Pancreas (tissue), 10 donors: ENCODE measurements at places on chromosomes 13 and 19.
A peak's percentile ranks its signal among the peaks of the same experiment; 100 is the strongest.

GRCh38 chr19:2195361-2195760 lies 31.6 kb downstream of the DOT1L start:
- DNase-seq, result no peak

GRCh38 chr13:110648848-110649421 lies 33.6 kb downstream of the NAXD start:
- no peak for DNase-seq

DNA sequence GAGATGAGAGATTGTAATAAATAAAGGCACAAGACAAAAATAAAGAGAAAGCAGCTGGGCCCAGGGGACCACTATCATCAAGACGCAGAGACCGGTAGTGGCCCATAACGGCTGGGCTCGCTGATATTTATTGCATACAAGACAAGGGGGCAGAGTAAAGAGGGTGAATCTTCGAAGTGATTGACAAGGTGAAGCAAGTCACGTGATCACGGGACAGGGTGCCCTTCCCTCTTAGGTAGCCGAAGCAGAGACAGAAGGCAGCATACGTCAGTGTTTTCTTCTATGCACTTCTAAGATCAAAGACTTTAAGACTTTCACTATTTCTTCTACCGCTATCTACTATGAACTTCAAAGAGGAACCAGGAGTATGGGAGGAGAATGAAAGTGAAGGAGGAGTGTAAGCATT lies 4.6 kb upstream of the PRKCG start:
- no peak for DNase-seq

DNA sequence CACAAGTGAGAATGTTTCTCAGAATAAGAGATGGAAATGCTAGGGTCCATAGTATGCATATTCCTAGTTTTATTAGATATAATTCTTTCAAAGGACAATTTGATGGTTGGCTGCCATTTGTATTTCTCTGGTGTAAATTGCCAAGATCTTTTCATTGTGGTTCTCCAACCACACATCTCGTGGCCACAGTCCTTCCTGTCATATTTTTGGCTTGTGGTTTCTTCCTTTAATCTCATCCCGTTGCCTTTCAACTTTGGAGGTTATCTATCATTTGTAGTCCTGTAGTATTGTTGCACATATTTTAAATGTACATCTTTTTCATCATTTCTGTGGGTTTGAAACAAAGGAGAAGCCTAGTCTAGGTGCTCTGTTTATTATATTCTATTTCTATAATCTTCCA lies 61.2 kb downstream of the WASF3 start:
- no peak for DNase-seq

DNA sequence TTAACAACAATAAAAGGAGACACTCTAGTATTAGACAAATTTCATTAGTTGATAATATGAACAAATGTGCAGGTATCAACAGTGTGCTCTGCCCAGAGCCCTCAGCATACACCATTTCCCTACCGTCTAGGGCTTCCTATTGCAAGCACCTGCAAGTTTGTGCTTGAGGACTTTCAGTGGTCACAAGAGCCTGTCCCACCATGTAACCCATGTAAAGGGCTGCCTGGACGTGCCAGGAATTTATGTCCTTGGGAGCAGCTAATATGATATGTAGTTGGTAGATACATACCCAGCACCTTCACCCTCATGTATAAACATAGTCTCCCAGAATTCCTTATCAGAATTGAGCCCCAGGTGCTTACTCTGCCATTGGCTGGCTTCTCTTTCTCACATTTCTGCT lies 128.0 kb downstream of the UFM1 start:
- no peak for DNase-seq

DNA sequence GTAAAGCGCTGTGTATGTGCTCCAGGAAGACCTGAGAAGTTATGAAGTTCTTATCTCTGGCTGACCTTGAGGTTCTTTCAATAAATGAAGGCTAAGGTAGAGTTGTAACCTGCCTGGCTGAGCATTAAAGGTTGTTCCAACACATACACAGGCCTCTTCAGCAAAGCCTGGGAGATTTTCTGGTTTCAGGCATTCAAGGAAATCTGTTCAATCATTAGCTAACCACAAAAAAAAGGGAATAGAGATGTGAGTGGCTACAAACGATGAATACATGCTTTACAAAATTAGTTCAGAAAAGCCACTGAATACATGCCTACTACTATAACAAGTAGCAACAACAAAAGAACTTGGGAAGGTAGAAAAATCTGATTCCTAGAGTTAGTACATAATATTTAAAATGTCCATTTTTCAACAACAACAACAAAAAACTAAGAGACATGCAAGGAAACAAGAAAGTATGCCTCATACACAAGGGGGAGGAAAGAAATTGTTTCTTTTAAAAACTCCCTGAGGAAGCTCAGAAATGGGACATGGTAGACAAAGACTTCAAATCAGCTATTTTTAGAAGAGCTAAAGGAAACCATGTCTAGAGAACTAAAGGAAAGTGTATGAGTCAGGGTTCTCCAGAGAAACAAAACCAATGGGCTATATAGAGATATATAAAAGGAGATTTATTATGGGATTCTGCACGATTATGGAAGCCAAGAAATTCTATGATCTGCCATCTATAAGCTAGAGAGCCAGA lies 191.5 kb upstream of the IPO5 start:
- DNase-seq, result no peak

GRCh38 chr13:96002322-96003131 lies 50.7 kb downstream of the UGGT2 start:
- DNase-seq, result no peak

DNA sequence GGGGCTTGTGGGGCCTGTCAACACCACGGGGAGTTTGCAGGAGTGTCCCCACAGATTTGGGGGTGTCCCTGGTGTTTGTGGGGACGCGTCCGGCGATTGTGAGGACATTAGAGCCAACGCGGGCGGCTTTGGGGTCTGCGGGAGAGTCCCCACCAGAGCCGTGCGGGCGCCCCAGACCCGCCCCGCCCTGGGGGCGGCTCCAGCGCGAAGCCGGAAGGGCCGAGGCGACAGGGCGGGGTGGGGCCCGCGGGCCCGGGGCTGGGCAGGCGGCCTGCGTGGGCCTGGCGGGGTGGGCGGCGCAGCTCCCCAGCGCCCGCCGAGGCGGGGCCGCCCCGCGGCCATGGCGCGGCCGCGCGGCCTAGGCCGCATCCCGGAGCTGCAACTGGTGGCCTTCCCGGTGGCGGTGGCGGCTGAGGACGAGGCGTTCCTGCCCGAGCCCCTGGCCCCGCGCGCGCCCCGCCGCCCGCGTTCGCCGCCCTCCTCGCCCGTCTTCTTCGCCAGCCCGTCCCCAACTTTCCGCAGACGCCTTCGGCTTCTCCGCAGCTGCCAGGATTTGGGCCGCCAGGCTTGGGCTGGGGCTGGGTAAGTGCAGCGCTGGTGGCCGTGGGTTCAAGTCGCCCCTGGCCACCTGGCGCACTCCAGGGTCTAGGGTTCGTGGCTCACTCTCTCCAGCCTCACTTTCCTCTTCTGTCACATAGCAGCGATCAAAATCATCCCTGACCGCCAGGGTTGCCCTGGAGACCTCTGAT lies 10.3 kb downstream of the PDE4A start:
- DNase-seq, result peak; percentile 76

DNA sequence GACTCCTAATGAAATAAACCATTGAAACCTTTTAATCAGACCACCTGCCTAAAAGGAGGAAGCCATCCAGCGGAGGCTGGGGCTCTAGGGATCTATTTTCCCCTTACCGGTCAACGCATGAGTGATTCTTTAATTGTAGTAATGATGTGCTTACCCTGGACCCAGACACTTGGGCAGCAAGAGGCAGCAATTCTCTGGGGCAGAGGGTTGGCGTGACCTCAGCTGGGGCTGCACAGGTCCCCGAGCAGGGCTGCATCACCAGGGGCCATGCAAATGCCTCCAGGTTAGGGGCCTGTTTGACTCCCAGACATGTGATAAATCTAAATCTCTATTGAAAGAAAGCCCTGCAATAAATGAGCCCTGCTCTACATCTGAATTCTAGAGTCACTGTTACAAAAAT lies 194.2 kb upstream of the TSHZ3 start:
- no peak for DNase-seq

GRCh38 chr19:17469481-17470067 lies 750 bp upstream of the SLC27A1 start:
- peak; percentile 99 for DNase-seq

DNA sequence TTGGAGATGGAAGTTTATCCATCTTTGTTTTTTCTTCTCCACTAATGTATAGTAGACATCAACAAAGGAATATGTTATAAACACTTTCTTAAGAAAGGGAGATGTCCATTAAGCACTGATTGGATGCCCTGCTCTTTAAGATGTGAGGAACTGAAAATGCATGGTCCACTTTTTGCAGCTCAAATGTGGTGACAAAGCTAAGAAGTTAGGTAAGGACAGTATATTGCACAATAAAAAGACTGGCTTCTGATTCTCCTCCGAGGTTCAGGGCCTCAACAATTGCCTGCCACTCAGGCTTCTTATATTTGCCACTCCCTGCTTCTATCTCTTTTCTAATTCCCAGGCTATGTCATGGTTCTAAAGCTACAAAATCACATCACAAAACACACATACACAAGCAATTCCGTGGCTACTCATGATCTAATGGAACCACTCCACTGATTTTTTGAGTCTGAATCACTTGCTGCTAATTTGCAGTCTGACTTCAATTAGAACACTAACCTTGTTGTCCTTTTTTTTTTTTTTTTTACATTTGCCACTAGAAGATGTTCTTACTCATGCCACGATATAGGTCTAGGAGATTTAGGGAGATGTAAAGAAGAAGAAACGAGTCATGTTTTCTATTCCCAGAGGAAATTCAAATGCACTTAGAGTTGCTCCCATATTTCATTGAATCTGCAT lies 29.6 kb upstream of the TNFSF11 start:
- DNase-seq, result no peak

GRCh38 chr19:37905946-37906868 lies at the start of gene WDR87:
TSS of gene WDR87 (minus strand) at chr19:37906594. CDS start at chr19:37898239, 8,355 bp downstream.
- DNase-seq, result peak; percentile 46

- no peak for DNase-seq
Observed at GRCh38 chr13:38905081-38905480, 85.5 kb downstream of the STOML3 start.

DNA sequence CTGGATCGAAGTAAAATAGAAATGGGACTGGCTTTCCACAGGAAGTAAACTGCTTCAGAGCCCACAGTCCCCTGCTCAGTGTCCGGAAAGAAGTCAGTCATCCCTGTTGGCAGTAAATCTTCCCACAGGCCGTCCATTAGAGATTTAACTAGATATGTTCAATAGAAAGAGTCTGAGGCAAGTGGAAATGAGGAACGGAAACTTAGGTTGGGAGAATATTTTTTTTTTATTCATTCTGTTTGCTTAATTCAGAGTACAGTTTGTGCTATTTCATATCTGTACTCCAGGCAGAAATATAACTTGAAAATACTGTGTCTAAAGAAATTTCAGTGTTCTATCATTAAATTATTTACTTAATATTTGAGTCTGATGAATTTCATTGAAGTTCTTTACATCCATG lies 22.7 kb downstream of the SLC25A15 start:
- no peak for DNase-seq

DNA sequence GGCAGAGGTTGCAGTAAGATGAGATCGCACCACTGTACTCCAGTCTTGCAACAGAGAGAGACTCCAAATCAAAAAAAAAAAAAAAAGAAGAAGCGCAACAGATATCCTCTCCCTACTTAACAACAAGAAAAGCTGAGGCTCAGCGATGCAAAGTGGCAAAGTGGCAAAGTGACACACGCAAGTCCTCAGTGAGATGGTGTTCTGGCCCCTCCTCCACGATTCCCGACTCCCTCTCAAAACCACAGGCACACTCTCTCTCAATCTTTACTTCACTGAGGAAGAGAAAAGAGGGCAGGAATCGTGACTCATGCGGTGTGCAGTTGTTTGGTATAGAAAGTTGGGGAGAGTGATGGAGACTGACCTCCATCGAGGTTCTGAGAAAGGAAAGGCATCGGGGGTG lies 12.6 kb downstream of the FFAR2 start:
- DNase-seq, result no peak

- no peak for DNase-seq
Observed at GRCh38 chr13:76663592-76664335, 222.4 kb downstream of the KCTD12 start.

DNA sequence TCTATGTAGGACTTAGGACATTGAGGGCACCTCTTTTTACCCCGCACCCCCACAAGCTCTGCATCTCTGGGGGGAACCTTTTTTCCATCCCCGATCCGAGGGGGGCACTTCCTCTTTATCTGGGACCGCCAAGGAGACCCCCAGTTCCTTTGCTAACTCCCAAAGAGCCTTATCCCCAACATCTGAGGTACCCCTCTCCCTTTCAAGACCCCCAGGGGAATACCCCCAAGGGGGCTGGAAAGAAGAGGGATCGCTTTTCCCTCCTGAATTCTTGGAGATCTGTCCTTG lies 1.1 kb downstream of the TNFSF9 start:
- DNase-seq, result no peak

DNA sequence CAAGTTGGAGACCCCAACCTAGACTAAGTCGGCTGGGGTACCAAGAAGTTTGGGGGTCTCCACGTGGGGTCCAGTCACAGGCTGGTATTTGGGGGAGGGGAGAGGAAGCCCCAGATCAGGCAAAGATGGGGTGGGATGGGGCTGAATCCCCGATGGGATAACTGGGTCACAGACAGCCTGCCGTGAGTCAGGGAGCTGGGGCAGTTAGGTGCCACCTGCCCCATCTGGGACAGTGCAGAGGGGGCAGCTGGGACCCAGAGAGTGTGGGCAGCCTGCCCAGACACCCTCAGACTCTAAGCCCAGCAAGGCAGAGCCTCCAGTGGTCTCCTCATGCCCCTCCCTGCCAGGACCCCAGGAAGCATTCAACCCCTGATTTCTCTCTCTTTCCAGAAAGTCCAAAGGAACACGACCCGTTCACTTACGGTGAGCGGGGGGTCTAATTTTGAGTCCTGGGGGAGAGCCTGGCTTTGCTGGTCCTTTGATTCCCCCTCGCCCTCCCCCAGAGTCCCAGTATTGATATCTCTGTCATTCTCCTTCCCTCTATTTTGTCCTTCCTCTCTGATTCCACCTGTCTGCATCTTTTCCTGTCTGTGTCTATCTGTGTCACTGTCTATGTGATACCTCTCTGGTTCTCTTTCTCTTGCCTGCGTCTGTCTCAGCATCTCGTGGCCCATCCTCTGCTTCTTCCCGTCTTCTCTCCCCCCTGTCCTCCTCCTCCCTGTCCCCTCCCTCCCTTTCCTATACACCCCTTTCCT lies 1.8 kb downstream of the FXYD1 start:
- peak; percentile 29 for DNase-seq

- no peak for DNase-seq
Observed at GRCh38 chr13:106426909-106427308, 108.6 kb downstream of the EFNB2 start.

GRCh38 chr19:49155005-49155819 lies at the start of gene HRC:
TSS of gene HRC (minus strand) at chr19:49155396. CDS start at chr19:49155237, 159 bp downstream.
- no peak for DNase-seq

DNA sequence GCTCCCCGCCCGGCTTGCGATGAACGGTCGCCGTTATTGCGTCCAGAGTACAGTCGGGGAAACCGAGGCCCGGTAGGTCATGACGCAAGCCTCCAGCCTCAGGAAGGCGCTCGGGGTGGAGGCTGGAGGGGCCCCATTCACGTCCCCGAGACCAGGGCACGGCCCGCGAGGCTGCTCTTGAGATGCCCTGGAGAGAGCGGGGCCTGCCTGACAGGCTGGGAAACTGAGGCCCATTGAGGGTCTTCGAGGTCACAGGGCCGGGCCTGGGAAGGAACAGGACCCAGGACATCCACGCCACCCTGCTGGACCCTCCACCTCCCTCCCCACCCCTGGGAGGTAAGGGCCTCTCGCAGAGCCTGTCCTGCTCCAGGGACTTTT lies 367 bp downstream of the NDUFS7 start:
- DNase-seq, result no peak

GRCh38 chr13:110290826-110291225 lies 16.1 kb downstream of the COL4A1 start:
- no peak for DNase-seq

- DNase-seq, result no peak
Observed at GRCh38 chr19:46446021-46446420, 17.3 kb upstream of the PNMA8C start.

GRCh38 chr13:42041011-42041683 lies 7.3 kb upstream of the DGKH start:
- peak; percentile 33 for DNase-seq
